MCF 10A (cell line): ENCODE measurements at places on chromosomes 2 and 18. TPM values are rescaled to one million over a fixed set of nuclear protein-coding genes. Genes with fewer than 3 reads are reported as not detected.

Gene WDCP
- 9.0 and 11.2 TPM in 2 replicates for total RNA-seq

GRCh38 chr2:4745056-4745991 is 946.9 kb upstream of the SOX11 start:
- peak overlapping the region; percentile 12 for H3K4me3 ChIP-seq
- H3K27me3 ChIP-seq: no peaks in the 10 kb centered on the region
- peak overlapping the region; percentile 27 for H3K27ac ChIP-seq
- peak; percentile 32 for DNase-seq

Gene HDLBP
- total RNA-seq: 670 and 743 TPM in 2 replicates

Gene NOP58
- total RNA-seq: 212 and 231 TPM in 2 replicates

Gene STEAP3
- 23.8 and 25.0 TPM in 2 replicates for total RNA-seq

DNA sequence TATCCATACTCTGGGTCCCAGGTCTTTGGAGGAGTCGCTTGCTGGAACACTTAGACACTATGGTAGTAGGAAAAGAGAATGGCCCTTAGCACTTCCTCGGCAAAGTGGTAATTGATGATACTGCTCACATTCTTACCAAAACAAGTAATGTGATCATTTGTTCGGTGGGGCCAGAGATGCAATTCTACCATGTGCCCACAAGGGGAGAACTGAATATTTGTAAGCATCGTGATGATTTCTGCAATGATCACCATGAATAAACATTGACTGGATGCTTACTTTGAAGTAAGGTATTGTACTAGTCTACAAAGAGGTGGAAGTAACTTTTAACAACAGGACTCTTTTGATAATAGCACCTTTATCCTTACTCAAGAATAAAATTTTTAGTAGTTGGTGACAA is 109.7 kb downstream of the CD8B2 start:
- H3K27me3 ChIP-seq: no peaks in the 10 kb centered on the region
- no peak overlapping the region for H3K27ac ChIP-seq
- H3K4me1 ChIP-seq: no peaks in the 10 kb centered on the region
- H3K4me3 ChIP-seq: no peak overlapping the region
- no peak for DNase-seq
- H3K36me3 ChIP-seq: no peaks in the 10 kb centered on the region

- H3K36me3 ChIP-seq: peaks cover 5% of the 10 kb centered on the region
- H3K27ac ChIP-seq: peak overlapping the region; percentile 68
- H3K4me1 ChIP-seq: peaks cover 18% of the 10 kb centered on the region
- no peaks in the 10 kb centered on the region for H3K27me3 ChIP-seq
- DNase-seq: peak; percentile 62
- H3K4me3 ChIP-seq: peak overlapping the region; percentile 24
Observed at GRCh38 chr2:150495993-150496627, 8.6 kb upstream of the RND3 start.

GRCh38 chr2:205658572-205658971 is 23.7 kb upstream of the NRP2 start:
- H3K4me1 ChIP-seq: peaks cover 31% of the 10 kb centered on the region
- no peak overlapping the region for H3K4me3 ChIP-seq
- DNase-seq: no peak
- H3K27me3 ChIP-seq: no peaks in the 10 kb centered on the region
- H3K36me3 ChIP-seq: no peaks in the 10 kb centered on the region

- no peaks in the 10 kb centered on the region for H3K4me1 ChIP-seq
- H3K4me3 ChIP-seq: no peak overlapping the region
- H3K27ac ChIP-seq: no peak overlapping the region
Observed at GRCh38 chr2:6111781-6112261, 419.6 kb downstream of the SOX11 start.

DNA sequence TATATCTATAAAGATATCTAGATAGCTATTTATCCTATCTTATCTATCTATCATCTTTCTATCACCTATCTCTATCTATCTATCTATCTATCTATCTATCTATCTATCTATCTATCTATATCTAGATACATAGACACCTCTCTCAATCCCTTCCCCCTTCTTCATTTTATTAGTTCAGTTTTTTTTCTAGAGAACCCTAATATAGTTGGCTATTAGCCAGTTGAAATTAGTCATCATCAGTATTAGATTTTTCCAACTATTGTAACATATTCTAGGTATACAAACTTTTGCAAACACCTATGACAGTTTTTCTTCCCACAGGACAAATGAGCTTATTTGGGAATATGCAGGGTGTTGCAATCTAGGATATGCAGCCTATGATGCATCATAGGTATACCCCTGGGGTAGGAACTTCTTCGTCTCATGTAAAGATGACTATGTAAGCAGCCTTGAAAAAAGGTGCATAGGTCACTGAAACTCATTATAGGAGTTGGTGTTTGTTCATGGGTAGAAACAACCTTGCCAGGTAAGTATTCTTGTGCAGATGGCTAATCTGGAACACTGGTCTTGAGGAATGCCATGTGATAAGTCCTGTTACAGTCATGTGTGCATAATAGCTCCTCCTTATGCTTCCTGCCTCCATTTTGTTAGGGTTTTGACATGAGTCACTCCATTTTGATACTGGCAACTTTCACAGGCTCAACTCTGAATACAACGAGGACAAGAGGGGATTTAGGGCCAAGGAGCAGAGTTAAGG is 160.7 kb upstream of the ZSWIM2 start:
- no peaks in the 10 kb centered on the region for H3K4me1 ChIP-seq
- DNase-seq: peak; percentile 50
- no peaks in the 10 kb centered on the region for H3K36me3 ChIP-seq
- no peak overlapping the region for H3K27ac ChIP-seq
- no peak overlapping the region for H3K4me3 ChIP-seq

Gene ABCG8
- not detected in 2 replicates for total RNA-seq

Gene NFATC1
- 2.0 and 3.7 TPM in 2 replicates for total RNA-seq

DNA sequence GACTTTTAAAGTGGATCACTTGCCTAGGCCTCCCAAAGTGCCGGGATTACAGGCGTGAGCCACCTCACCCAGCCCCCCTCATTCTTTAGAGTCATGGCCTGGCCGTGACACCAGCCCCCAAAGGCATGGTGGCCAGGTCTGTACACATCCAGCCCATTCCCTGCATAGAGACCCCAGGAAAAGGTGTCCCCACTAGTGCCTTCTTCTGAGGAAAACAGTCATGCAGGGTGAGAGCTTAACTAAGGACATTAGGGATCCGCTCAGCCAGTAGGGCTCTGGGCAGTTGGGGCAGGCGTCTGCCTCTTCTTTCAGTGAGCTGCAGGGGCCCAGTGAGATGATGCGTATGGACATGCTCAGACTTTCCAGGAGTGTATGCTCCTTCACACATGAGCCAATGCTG is 5.7 kb upstream of the AMER3 start:
- H3K36me3 ChIP-seq: no peaks in the 10 kb centered on the region
- peaks cover 71% of the 10 kb centered on the region for H3K27me3 ChIP-seq
- no peak overlapping the region for H3K4me3 ChIP-seq
- DNase-seq: no peak

Gene MOCOS
- total RNA-seq: 69.1 and 81.1 TPM in 2 replicates

GRCh38 chr18:24491927-24492834 is 31.7 kb downstream of the HRH4 start:
- H3K27ac ChIP-seq: no peak overlapping the region
- peaks cover 9% of the 10 kb centered on the region for H3K4me1 ChIP-seq
- DNase-seq: no peak
- H3K27me3 ChIP-seq: no peaks in the 10 kb centered on the region
- no peaks in the 10 kb centered on the region for H3K36me3 ChIP-seq

- no peaks in the 10 kb centered on the region for H3K27me3 ChIP-seq
- H3K4me3 ChIP-seq: no peak overlapping the region
- H3K36me3 ChIP-seq: peaks cover 59% of the 10 kb centered on the region
- H3K27ac ChIP-seq: no peak overlapping the region
- DNase-seq: no peak
Observed at GRCh38 chr2:86603905-86604304, 19.8 kb downstream of the RNF103 start.

DNA sequence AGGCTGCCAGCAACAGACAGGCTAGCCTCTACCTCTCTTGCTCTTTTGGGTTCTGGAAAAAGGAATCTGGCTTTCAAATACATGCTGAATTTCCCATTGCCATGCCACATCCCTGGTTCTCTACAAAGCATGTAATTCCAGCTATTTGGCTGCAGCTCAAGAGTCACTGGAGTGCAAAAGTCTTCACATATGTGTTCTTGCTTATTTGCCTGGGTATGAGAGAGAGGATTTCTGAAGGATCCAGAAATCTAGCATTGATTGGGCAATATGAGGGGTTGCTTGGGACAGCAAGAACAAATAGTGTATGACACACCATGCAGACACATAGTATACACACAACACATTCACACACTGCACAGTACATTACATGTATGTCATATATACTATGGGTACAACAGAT is 30.7 kb upstream of the LGALSL start:
- no peaks in the 10 kb centered on the region for H3K36me3 ChIP-seq

DNA sequence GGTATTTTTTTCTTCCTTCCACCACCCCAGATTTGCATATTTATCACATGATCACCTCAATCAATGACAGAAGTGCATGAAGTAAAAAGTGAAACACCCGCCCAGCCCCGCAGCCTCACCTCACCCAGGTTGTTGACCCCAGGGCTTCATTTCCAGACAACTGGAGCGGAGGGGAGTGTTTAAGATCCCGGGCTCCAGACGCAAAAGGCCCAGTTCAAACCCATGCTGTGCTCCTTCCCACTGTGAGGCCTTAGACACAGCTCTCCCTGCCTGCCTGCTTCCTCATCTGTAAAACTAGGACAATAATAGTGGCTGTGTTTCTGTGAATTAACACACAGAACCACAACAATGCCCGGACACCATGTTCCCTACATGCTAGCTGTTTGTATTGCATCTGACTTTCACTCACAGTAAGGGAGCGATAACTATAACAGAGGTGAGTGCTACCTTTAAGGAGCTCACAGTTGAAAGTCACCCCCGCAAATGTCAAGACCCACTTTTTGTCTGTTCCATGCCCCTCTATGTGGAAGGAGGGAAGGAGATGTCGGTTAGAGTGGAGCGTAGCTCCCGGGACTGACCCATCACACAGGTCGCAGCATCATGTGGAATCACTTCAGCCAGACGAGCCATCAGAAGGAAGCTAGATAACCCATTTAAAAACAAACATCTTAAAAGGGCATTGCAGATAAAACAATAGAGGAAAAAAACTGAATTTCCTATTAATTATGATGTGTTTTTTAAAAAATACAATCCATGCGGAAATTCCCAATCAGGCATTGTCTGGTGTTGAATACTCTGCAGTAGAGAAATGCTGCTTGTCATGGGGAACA is 77.5 kb upstream of the DAPL1 start:
- H3K4me3 ChIP-seq: no peak overlapping the region
- no peaks in the 10 kb centered on the region for H3K4me1 ChIP-seq
- no peaks in the 10 kb centered on the region for H3K27me3 ChIP-seq

GRCh38 chr2:137921105-137921880 is 43.0 kb upstream of the HNMT start:
- no peak for DNase-seq
- no peak overlapping the region for H3K4me3 ChIP-seq
- no peaks in the 10 kb centered on the region for H3K27me3 ChIP-seq
- H3K27ac ChIP-seq: no peak overlapping the region
- H3K36me3 ChIP-seq: no peaks in the 10 kb centered on the region

DNA sequence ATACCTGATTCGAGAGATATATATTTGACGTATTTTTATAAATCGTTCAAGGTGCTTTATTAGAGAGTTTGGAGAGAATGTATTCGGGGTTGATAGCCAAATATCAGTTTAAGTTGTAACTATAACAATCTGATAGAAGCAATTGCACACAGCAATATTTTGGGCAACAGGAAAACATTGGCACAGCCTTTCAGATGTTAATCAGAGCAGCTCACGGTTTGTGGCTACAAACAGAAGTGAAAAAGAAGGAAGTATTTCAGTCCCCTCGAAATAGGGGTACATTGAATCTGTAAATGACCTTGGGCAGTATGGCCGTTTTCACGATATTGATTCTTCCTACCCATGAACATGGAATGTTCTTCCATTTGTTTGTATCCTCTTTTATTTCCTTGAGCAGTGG is 20.6 kb downstream of the SERPINB10 start:
- no peaks in the 10 kb centered on the region for H3K4me1 ChIP-seq
- H3K27ac ChIP-seq: no peak overlapping the region
- H3K27me3 ChIP-seq: no peaks in the 10 kb centered on the region
- no peak for DNase-seq
- no peak overlapping the region for H3K4me3 ChIP-seq

DNA sequence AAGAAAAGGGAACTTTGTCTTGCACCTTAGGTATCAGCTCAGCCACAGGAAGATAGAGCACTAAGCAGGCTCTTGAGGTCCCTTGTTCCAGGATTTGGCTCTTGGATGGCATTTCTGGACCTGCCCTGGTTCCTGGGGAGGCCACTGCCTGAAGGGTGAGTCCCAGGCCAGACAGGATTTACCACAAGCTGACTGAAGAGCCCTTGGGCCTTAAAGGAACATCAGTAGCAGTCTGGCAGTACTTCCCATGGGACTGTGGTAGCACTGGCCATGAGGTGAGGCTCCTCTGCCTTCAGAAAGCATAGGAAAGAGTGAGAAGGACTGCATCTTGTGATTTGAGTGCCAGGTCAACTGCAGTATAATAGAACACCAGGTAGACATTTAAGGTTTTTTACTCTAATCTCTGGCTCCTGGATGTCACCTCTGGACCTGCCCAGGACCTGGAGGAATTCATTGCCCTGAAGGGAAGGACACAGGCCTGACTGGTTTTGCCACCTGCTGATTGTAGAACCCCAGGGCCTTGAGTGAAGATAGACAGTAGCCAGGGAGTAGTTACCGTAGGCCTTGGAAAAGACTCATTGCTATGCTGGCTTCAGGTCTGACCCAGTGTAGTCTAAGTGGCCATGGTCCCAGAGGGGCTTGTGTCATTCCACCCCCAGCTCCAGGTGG is 154.4 kb upstream of the CREB1 start:
- H3K4me3 ChIP-seq: no peak overlapping the region
- H3K27me3 ChIP-seq: no peaks in the 10 kb centered on the region
- DNase-seq: no peak
- no peak overlapping the region for H3K27ac ChIP-seq
- H3K4me1 ChIP-seq: no peaks in the 10 kb centered on the region

- no peaks in the 10 kb centered on the region for H3K36me3 ChIP-seq
- H3K4me3 ChIP-seq: no peak overlapping the region
- DNase-seq: no peak
Observed at GRCh38 chr2:70962211-70962884, 16.1 kb upstream of the ANKRD53 start.

DNA sequence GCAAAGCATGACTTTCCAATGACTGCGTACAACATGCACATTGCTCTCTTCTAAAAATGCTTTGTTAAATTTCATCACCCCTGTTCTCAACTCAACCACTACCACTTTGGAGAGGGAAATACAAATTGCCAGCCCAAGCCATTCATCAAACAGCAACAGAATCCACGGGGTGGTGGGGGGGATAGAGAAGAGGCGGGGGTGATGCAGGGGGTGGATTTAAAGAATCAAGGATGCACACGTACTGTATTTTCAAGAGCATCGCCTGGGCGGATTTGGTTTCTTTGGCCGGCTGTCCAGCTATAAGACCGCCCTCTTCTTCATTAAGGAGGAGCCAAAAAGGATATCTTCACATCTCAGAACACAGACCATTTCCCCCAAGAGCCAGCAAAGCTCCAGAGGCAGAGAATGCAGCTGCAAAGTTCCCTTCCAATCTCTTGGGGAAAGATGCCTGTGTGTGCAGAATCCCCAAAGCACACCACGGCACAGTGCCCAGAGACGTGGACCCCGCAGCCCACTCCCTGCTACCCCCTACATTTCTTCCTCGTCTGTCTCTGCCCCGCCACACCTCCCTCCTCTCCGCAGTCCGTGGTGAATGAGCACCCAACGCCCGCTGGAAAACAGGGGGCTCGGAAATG is 977 bp downstream of the SLC8A1 start:
- H3K36me3 ChIP-seq: no peaks in the 10 kb centered on the region
- peaks cover 17% of the 10 kb centered on the region for H3K4me1 ChIP-seq
- peak; percentile 34 for DNase-seq
- H3K27ac ChIP-seq: no peak overlapping the region
- H3K27me3 ChIP-seq: no peaks in the 10 kb centered on the region
- H3K4me3 ChIP-seq: peak overlapping the region; percentile 72

GRCh38 chr2:46177461-46178089 is 119.6 kb upstream of the EPAS1 start:
- no peak overlapping the region for H3K4me3 ChIP-seq
- no peaks in the 10 kb centered on the region for H3K27me3 ChIP-seq
- no peak for DNase-seq
- peaks cover 9% of the 10 kb centered on the region for H3K36me3 ChIP-seq
